ENCODE measurements at places on chromosomes 6 and 20.

DNA sequence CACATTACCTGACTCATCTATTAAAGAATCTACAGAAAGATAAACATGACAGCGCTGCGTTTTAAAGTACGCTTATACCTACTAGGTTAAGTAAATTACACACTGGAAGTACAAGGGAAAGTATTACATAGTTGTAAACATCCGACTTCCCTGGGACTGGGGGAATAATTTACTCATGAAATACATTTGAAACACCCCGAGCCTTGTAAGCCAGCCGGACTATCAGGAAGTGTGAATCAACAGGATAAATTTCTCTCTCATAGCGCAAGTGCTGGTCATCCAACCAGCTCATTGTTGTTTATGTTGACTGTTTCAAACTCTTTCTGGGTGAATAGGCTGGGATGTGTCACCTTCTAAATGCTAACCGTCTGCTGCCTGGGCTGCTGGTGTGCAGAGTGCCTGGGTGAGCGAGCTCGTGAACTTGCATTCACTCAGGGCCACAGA lies 4.9 kb downstream of the BMP6 start:
- DNase-seq: peak; percentile 88

DNA sequence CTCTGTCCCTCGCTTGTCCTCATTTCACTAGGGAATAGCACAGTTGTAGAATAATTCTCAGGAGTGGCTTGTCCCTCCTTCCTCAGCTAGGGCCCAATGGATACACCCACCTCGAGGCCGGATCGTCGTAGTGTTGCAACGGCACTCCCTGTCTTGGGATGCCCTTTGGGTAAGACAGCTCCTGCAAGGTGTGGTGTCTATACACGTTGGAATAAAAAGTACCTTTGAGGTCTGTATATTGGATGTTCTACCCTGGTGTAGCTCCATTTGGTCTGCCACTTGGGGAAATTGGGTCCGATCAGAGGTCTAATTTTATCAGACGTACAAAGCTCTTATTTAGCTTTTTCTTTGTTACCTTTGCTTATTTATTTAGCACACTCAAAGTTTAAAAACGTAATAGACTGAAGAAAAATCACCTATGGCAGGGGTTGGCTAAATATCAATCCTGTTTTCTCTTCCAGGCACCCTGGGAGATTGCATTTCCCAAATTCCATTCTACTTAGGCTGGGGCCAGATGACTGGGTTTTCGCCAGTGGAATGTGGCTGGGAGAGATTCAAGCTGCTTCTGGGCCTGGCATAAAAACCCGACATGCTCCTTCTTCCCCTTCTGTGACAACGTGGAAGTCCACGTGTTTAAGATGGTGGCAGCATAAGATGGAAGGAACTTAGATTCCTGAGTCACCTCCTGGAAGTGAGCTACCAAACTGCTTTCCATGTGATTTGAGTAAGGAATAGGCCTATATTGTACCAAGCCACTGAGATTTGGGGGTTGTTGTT lies 82.3 kb upstream of the CD83 start:
- DNase-seq: peak; percentile 82

- DNase-seq: no peak
Observed at GRCh38 chr6:90221403-90221802, 75.2 kb downstream of the BACH2 start.

GRCh38 chr6:151974061-151974617 lies 166.7 kb downstream of the ESR1 start:
- DNase-seq: no peak

GRCh38 chr6:27415898-27416297 lies 27.3 kb downstream of the ZNF391 start:
- DNase-seq: no peak

GRCh38 chr20:15643713-15644112 lies 929.5 kb downstream of the KIF16B start:
- DNase-seq: no peak

DNA sequence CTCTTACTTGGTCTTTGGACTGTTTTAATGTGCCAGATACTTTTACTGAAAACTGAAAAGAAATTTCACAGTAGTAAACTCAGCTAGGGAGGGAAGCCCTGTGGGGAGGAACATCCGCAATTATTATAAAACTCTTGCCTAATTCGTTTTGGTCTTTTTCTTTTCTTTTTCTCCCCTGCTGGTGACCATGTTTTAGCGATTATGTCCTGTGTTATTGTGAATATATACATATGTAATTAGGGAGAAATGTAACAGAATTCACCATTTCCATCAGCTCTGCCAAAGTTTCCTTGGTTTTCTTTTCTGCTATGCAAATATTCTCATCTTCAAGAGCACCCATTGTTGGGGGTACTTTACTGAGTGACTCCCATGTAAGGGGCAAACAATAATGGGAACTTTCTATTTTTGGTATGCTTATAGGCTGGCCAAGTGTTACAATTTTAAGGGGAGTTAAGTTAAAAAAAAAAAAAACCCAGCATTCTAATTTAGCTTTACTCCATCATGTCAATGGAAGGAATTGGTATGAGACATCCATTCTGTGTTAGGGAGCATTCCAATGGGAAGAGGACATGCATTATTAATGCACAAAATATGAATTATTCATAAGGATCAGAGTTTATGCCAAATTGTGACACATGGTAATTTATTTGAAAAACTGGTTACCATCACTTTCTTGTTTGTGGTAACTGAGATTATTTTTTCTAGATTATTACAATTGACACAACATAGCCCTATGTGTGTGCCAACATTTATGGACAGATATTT lies 2.0 kb downstream of the DOK5 start:
- DNase-seq: no peak

DNA sequence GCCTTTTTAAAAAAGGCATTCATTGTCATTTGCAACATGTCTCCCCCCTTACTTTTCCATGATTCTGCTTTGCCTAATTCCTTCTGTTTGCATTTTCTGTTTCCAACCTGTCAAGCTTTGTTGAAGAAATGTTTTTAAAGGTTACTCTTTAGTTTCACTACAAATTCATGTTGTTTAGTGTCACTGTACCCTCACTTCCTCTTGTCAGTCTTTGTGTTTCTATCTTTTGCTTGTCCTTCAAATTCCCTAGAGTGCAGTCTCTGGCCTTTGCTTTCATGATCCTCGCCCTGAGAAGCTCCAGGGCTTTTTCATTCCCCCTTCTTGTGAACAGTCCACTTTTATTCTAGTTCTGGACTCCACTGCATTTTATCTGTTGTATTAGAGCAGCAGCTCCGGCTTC lies 90.6 kb downstream of the MAP3K4 start:
- no peak for DNase-seq

DNA sequence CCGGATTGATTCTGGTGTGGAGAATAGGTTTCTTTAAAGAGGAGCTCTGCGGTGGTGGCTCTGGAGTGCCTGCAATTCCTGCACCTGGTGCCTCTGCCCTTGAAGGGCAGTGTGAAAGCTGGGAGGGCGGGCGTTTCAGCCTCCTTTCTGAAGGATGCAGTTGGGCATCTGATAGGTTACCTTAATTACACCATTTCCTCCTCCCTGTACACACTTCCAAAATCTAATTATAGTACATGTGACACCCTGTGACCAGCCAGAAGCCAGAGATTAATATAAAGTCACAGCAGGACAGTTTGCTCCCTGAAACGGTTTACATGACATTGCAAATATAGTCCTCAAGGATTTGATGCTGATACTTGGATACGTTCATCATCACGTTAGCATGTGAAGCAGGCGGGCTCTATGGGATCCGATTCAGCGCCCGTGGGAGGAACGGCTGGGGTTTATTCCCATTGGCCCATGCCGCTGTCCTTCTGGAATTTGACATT lies 548.2 kb downstream of the QKI start:
- DNase-seq: no peak

DNA sequence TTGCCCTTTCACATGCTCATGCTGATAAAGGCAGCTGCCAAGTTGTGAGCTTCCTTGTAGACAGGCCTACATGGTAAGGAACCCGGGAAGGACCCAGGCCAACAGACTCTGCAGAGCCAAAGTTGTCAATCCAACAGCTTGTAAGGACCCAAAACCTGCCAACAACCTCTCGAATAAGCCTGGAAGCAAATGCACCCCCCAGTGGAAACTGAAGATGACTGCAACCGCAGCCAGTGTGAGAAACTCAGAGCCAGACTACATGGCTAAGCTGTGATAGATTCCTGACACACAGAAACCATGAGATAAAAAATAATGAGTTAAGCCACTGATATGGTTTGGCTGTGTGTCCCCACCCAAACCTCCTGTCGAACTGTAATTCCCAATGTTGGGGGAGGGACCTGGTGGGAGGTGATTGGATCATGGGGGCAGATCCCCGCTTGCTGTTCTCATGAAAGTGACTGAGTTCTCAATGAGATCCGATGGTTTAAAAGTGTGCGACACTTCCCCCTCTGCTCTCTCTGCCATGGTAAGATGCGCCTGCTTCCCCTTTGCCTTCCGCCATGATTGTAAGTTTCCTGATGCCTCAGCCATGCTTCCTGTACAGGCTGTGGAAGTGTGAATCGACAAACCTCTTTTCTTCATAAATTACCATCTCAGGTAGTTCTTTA lies 18.8 kb upstream of the CLPSL2 start:
- DNase-seq: peak; percentile 43

DNA sequence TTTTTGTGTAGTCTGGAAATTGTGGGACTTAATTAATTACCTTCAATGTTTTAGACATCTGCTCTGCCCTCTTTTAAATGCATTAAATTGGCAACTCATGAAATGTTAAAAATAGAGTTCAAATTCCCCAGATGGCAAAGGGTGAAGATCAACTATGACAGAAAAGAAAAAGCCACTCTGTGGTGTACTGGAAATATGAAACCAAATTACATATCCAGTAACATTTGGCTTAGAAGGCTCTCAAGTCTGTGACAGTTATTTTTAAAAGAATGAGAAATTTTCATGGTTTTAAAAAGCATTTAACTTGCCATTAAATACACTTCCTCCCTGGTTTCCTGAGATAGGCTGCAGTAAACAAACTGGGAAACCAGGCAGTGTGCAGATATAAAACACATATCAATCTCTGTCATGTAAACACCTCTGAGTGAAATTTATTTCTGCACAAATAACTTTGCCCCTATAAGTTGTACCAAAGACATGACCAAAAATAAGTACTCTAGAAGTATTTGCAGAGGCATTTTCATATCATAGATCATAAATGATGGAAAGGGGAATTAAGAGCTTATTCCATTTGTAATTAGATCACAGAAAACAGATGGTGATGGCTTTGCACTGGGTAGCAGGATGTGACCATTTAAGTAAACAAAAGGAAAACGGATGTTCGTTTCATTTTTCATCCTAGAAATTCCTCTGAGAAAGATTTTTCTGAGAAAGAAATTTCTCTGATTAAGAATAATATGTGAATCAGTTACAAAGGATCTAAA lies 360.1 kb downstream of the SAMD5 start:
- no peak for DNase-seq

DNA sequence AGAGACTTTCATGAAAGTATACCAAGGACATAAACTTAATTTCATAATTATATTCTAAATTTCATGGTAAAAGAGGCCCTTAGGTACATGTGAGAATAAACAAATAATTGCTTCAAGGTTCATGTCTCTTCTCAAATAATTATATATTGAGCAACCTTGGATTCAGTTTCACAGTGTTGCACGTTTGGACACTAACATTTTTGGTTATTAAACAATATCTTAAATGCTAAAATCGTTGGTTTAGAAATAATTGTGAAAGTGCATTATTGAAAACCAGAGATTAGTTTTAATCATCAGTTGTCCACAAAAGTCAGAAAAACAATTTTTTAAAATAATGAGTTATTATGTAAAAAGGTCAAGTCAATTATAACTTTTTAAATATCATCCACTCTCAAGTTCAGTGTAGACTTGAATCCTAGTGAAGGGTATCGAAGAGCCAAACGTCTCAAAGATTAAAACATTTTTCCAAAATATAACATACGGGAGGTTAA lies 227.1 kb upstream of the DEFB112 start:
- DNase-seq: no peak

GRCh38 chr6:111808493-111808892 lies 64.8 kb downstream of the FYN start:
- no peak for DNase-seq

GRCh38 chr20:2839732-2840137 lies 720 bp downstream of the PCED1A start:
- DNase-seq: no peak

- no peak for DNase-seq
Observed at GRCh38 chr6:134994431-134994830, 44.5 kb upstream of the ALDH8A1 start.

DNA sequence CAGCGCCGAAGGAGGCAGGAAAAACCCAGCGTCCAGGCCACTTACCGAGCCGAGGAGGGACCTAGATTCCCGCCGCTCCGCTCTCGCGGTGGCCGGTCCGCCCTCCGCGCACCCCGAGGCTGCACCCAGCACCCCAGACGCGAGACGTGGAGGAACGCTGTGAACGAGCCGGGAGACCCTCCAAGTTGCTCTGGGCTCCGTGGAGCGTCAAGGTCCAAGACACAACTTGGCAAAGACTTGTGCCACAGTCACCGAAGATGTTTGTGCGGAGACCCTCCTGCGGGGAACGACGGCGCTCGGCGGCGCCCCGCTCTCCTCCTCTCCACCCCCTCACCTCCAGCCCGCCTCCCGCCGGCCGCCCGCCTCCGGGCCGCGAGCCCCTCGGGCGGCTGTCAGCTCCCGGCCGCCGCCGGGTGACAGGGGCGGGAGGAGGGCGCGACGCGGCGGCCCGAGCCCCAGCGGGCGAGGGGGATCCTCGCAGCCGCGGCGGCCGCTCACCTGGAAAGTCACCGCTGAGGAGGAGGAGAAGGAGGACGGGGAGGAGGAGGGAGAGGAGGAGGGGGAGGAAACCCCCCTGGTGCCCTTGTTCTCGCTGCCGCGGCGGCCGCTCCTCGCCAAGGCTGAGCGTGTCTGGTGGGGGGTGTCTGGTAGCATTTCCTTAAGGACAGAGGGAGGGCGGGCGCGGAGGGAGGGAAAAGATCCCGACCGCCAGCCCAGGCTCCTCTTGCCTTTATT lies 637 bp upstream of the HIVEP2 start:
- DNase-seq: peak; percentile 37

GRCh38 chr6:11217360-11218101 lies 14.9 kb downstream of the NEDD9 start:
- DNase-seq: no peak

- DNase-seq: no peak
Observed at GRCh38 chr6:106347219-106347618, 13.3 kb upstream of the CRYBG1 start.

DNA sequence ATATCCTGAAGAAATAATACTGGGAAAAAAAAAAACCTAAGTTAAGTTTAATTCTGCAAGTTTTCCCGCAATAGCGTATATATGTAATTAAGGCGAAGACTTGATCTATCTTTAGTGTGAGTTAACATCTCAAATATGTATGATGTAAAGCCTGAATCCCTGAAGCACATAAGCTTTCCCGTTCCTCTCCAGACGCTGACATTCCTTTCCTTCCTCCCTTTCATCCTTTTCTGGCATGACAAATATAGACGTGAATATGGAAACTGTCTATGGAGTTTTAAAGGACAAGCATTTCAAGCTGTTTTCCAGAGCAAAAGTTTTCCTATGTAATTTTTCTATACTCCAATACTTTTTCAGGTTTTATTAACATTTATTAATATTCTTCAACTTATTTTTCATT lies 637.0 kb downstream of the COL12A1 start:
- peak; percentile 37 for DNase-seq

Measured in brain microvascular endothelial cell (primary cell).